ENCODE measurements at places on chromosomes 12 and 14.

- no peak for DNase-seq
Measured at GRCh38 chr14:56124327-56124726, 6.1 kb downstream of the PELI2 start.

DNA sequence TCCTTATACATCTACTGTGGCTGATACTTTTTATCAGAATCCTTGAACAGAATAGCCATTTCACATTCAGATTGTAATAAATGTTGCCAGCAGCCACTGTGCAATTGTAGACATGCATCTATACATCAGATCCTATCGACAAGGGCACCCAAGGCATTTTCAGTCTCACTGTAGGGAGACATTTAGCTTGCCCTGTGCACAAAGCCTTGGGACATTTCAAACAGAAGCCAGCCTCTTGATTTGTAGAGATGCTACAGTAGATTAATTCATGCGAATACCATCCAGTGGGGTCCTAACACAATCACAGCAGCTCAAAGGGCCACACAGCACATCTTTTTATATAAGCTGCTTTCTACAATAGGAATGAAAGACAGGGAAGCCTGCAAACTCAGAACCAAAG, 81.4 kb downstream of the SLC8A3 start:
- no peak for DNase-seq

GRCh38 chr12:128818065-128819022, 5.4 kb downstream of the SLC15A4 start:
- no peak for DNase-seq

GRCh38 chr12:53949631-53950436, 4.9 kb upstream of the HOXC12 start:
- no peak for DNase-seq

DNA sequence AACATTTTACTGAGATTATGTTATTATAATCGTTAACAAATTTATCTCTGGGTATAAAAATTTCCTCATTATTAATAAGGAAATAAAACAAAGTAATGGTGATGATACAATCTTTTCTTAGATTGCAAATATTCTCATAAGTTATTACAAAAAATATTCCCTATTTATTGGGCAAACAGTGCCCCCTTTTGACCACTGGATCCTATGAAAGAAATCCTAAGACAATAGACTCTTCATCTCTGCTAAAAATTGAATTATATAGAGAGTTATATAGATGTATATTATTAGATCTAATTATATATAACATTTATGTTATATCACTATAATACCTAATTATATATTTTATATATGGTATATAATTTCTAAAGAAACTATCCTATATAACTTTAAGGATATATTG, 94.2 kb upstream of the FGD4 start:
- DNase-seq, result no peak

DNA sequence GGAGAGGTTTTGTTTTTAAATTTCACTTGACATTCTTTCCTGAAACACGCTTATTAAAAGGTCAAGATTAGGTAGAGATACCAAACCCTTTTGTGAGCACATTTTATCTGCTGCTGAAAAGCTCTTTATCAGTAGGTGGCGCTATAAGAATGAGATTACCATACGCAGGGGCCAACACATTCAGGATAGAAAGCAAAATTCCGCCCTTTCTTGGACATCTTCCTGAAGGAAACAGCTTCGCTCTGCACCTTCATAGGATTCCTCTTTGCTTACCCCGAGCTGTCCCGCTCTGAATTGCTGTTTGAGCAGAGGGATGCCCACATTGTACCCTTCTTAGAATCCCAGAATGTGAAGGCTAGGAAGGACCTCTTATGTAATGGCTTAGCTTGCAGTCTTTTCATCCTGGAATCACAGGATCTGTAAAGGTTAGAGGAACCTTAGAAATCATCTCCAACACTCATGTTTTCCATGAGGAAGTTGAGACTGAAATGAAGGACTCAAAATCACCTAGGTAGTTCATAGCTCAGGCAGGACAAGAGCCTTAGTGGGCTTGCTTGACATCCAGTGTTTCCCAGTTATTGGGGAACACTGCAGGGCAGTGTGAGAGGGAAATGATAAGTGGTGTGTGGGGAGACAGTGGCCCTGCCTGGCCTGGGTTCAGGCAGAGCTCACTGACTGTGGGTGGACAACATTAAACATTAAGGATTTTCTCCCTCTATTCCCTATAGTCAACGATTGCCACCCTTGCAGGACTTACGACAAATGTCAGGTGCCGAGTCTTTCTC, 38.7 kb upstream of the CRY1 start:
- DNase-seq, result peak; percentile 11

Data from T-cell (primary cell).